Neural progenitor cell (in vitro differentiated cells): ENCODE measurements at places on chromosomes 11 and 22.

- peak; percentile 84 for DNase-seq
Measured at GRCh38 chr22:28112548-28113043, 193.5 kb upstream of the PITPNB start.

DNA sequence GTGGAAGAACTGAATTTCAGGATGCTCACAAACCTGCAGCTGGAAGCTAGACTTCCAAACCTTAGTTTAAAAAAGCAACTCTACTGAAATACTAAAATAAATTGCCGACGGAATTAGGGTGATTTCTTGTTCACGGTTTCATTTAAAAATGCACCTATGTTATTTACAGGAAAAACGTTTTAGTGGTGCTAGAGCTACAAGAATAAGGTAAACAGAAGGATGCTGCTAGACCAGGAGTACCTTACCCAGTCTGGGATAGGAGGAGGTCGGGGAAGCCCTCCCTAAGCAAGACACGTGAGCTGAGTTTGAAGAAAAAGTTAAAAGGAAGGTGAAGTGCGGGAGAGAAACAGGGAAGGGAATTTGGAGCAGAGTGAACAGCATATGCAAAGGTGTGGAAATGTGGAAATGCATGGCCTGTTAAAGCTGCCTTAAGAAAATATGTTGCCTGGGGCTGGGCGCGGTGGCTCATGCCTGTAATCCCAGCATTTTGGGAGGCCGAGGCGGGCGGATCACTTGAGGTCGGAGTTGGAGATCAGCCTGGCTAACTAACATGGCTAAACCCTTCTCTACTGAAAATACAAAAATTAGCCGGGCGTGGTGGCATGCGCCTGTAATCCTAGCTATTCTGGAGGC, 1.4 kb upstream of the FTH1 start:
- DNase-seq = no peak

DNA sequence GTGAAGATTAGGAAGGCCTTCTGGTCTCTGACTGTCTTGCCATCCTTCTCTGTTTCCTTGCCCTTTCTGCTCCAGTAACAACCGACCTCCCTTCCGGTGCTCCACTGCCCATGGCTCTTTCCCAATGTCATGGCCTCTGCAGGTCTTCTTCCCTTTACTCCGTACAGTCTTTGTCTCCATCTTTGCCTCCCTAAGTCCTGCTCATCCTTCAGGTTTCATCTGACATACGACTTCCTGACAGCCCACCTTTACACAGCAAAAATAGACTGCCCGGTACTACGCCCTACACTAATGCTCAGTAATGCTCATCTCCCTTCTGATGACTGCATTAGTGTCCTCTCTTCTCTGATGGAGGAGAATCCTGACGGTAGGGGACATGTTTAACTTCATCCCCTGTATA, 63.9 kb downstream of the FBXO7 start:
- DNase-seq = no peak

DNA sequence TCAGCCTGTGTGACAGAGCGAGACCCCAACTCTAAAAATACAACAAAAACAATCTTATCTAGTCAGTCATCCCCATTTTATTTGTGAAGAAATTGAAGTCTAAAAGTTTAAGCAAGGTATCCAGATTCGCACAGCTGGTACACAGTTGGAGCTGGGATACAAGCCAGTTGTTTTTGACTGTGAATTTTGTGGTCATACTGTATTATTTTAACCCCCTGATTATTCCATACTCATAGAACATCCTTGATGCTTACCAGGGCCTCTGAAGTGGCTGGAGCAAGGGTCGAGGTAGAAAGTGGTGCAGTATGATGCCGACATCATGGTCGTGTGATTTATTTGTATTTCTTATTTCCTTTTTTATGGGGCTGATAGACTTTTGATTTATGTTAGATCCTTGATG, 50.0 kb downstream of the BID start:
- DNase-seq = no peak

- DNase-seq = no peak
Measured at GRCh38 chr11:17790453-17790852, 55.9 kb downstream of the KCNC1 start.

DNA sequence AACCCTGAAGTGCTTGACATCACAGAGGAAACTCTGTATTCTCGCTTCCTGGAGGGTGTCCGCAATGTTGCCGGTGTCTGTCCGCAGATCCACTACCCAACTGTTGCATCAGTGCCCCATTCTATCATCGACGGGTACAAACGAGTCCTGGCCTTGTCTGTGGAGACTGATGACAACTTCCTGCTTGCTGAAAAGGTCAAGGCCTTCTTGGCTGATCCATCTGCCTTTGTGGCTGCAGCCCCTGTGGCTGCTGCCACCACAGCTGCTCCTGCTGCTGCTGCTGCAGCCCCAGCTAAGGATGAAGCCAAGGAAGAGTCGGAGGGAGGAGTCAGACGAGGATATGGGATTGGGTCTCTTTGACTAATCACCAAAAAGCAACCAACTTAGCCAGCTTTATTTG, 42.9 kb upstream of the DAGLA start:
- DNase-seq = no peak

- no peak for DNase-seq
Measured at GRCh38 chr22:24926849-24927579, 19.5 kb downstream of the LHFPL7 start.

- DNase-seq = no peak
Measured at GRCh38 chr22:48337957-48338792, 1489.5 kb downstream of the BRD1 start.

- DNase-seq = no peak
Measured at GRCh38 chr11:63622323-63622722, 8.1 kb upstream of the PLAAT3 start.

GRCh38 chr11:100302824-100303223, 384.3 kb upstream of the ARHGAP42 start:
- DNase-seq = no peak

GRCh38 chr11:84824624-84825023, 802.5 kb downstream of the DLG2 start:
- DNase-seq = no peak

DNA sequence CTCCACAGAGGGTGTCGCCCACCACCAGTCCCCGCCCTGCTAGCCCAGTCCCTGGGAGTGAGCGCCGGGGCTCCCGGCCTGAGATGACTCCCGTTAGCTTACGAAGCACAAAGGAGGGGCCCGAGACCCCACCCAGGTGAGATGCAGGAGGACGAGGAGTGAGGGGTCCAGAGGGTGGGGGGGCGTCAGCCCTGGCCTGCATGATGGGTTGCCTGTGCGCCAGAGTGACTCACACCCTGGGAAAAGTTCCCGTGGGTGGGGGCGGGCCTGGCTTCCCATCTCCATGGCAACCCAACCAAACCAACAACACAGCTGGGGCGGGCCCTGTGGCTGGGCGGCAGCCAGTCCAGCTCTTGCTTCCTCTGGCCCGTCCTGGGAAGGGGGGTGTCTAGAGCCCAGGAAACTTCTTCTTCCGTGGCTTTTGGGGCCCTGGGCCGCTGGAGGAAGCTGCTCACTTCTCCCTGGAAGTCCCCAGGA, 4.5 kb downstream of the GAS2L1 start:
- DNase-seq = peak; percentile 83

DNA sequence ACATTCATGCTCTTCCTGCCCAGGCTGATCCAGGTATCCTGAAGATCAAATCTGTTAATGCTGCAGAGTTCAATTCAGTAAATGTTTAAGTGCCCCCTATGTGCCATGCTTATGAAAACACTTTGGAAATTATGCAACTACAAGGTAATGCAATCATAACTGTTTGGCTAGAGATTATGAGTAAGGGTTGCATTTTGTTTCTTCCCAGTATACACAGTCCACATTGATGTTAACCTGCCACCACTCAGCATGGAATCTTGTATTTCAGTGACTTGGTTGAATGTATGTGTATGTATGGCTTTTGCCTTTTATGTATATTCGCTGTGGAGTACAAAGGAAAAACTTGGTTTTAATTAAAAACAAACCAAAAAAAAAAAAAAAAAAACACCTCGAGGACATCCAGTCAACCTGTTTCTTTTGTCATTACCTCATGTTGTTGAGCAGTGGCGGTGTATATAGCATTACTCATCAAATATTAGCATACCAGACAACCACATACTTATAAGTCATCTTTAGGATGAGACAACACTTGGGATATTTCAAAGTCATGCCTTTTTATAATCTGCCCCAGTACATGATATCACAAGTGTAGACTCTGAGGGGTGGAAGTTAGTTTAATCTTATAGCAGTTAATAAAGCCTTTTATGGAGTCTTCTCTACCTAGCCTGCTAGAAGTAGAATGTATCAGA, 86.1 kb upstream of the HORMAD2 start:
- no peak for DNase-seq

GRCh38 chr22:50418624-50419023, 56.2 kb downstream of the SBF1 start:
- DNase-seq = no peak

DNA sequence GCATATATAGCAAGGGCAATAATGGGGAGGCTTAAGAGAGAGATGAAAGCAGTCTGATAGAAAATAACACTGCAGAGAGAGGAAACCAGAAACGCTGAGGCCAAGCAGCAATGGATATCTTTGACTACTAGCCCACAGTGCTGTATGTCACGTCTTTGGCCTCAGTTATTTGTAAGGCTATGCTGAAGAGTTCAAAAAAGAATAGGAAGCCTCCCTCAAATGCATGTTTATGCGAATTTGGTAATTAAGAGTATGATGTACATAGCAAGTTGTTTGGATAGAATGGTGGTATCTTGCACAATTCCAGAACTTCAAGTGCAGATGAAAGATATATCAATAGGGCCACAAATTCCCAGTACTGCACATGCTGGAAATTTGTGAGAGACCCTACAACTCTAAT, 89.2 kb downstream of the MPPED2 start:
- no peak for DNase-seq

DNA sequence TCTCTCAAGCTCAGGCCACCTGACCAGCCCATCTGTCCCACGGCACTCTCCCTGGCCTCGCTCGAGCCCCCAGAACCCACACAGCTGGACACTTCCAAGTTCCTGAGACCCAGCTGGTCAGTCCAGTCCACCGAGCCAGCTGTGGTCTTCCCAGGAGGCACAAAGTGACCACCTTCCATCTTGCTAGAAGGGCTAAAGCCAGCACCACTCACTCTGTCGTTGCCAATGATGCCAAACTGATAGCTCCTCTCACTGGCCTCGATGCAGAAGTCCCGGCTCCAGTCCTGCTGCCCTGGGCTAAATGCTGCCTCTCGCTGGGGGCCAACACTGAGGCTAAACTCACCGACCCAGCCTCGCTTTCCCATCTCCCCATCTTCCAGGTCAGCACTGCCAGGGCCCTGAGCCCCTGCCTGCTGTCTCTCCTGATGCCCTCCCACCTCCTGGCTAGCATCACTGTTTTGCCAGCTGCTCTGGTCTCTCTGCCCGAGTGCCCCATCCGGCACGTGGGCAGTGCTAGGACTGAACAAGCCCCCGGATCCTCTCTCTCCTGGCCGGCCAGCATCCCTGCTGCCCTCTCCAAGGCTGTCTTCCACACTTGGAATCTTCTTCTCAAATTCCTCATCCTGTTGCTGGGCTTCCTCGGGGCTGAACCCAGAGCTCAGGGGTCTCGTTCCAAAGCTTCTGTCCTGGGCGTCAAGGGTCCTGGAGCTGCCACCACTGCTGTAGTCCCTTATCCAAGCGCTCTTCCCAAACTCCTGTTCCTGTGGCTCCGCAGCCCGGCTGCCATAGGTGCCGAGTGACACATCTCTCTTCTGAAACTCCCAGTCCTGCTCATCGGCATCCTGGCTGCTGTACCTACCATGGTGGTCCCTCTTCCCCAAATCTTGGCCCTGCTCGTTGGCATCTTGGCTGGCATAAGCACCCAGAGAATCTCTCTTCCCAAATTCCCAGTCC, 15.4 kb downstream of the TNKS1BP1 start:
- no peak for DNase-seq

DNA sequence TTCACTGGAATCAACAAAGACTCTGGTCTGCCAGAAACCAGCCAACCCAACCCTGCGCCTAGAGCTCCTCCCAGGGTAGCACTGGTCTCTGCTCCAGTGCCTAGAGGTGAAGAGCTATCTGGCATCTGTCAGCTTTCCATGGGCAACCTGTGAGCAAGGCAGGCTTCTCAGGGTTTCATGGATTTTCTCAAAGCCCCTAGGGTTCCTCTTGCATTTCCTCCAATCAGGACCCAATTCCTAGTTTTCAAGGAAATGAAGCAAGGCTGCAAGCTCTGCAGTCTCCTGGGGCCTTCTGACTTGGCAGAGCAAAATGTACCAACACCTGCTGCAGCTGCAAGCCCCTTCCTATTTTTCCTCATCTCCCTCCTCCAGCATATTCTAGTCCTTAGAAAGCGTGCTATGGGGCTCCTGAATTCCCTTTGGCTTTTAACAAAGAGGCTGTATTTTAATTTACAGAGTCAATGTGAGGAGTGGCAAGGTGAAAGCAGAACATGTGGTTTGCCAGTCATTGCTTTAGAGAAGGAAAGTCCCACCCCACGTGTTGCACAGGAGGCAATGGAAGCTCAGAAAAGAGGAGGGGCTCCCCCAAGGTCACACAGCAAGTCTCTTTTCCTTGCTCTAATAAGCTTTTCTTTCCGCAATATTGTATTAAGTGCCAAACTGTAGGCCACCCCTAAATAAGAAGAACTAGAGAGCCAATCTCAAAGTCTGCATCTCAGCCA, 33.0 kb upstream of the RIC3 start:
- DNase-seq = no peak

GRCh38 chr22:29152045-29152953, 53.4 kb upstream of the EMID1 start:
- peak; percentile 64 for DNase-seq

GRCh38 chr22:39900306-39901227, at the start of gene GRAP2:
Gene GRAP2, plus strand, starts transcription at chr22:39901084. Its CDS starts 46,023 bp downstream, at chr22:39947107.
- DNase-seq = no peak

DNA sequence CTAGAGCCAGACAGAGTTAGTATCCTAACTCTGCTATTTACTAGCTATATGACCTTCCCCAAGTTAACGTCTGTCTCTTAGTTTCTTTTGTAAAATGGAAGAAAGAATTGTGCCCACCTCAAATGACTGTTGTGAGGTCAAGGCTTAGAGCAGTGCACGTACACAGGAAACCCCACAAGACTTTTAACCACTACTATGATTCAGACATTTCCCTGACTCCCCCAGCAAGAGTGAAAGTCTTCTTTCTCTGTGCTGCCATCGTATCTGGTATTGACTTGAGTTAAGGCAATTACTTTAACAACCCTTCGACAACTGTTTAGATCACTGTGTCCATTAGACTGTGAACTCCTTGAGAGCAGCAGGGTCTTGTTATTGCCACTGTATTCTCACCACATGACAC, 2.6 kb upstream of the OR52W1 start:
- no peak for DNase-seq

DNA sequence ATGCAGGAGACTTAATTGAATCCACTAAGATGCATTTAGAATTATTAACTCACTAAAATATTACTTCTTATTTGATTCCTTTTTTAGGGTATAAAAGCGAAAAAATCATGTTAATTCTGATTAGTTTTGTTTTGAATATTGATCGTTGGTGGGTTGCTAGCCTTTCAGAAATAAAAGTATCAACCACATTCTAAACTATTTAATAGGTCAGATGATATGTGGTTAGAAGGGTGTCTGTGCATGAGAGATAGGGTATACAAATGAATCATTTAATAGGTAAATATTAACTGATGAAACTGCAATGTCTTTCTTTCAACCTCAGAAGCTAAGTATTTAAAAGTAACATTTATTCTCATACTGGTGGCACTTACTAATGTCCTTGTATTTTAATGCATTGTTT, 515.1 kb downstream of the CNTN5 start:
- no peak for DNase-seq
